ENCODE measurements at places on chromosomes 6 and 20.

DNA sequence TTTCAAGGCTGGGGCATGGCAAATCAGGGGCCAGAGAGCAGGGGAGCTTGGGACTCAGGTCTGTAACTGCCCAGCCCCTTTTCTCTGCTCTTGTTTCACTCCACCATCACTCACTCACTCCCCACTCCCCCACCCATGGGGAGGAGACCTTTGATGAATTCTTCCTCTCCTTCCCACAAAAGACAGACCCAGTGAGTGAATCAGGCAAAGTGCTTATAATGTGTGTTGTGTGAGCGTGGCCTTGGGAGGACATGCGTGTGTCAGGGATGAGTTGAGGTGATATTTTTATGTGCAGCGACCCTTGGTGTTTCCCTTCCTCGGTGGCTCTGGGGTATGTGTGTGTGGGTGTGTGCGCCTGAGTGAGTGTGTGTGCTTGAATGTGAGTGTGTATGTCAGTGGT lies 1.0 kb upstream of the CUL9 start:
- no peak overlapping the region for H3K4me3 ChIP-seq
- H3K27ac ChIP-seq = no peak overlapping the region
- H3K27me3 ChIP-seq = no peaks in the 10 kb centered on the region
- peaks cover 9% of the 10 kb centered on the region for H3K36me3 ChIP-seq

GRCh38 chr6:161220346-161220745 lies 53.5 kb downstream of the AGPAT4 start:
- no peaks in the 10 kb centered on the region for H3K4me1 ChIP-seq
- no peak for DNase-seq
- H3K4me3 ChIP-seq = no peak overlapping the region
- no peaks in the 10 kb centered on the region for H3K27me3 ChIP-seq
- H3K27ac ChIP-seq = no peak overlapping the region
- peaks cover 3% of the 10 kb centered on the region for H3K36me3 ChIP-seq

GRCh38 chr20:58892141-58892931 lies 39.8 kb downstream of the GNAS start:
- no peaks in the 10 kb centered on the region for H3K36me3 ChIP-seq
- peak; percentile 83 for DNase-seq
- H3K27ac ChIP-seq = peak overlapping the region; percentile 100
- H3K4me3 ChIP-seq = peak overlapping the region; percentile 93

DNA sequence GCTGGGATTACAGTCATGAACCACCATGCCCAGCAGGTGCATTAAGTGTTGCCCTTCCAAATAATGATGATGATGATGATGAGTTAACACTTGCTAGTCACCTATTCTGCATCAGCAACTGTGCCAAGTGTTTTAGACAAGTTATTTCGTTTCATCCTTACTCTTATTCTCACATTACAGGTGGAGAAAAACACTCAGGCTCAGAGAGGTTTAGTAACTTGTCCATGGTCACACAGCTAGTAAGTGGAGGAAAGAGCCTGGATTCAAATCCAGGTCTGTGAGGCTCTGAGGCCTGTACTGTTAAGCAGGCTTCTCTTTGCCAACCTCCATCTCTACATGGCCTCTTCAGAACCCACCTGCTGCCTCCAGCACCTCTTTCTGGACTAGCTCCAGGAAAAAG lies 70.8 kb downstream of the MDGA1 start:
- H3K4me1 ChIP-seq = no peaks in the 10 kb centered on the region
- no peaks in the 10 kb centered on the region for H3K27me3 ChIP-seq
- H3K27ac ChIP-seq = no peak overlapping the region
- no peaks in the 10 kb centered on the region for H3K36me3 ChIP-seq
- no peak overlapping the region for H3K4me3 ChIP-seq
- no peak for DNase-seq

DNA sequence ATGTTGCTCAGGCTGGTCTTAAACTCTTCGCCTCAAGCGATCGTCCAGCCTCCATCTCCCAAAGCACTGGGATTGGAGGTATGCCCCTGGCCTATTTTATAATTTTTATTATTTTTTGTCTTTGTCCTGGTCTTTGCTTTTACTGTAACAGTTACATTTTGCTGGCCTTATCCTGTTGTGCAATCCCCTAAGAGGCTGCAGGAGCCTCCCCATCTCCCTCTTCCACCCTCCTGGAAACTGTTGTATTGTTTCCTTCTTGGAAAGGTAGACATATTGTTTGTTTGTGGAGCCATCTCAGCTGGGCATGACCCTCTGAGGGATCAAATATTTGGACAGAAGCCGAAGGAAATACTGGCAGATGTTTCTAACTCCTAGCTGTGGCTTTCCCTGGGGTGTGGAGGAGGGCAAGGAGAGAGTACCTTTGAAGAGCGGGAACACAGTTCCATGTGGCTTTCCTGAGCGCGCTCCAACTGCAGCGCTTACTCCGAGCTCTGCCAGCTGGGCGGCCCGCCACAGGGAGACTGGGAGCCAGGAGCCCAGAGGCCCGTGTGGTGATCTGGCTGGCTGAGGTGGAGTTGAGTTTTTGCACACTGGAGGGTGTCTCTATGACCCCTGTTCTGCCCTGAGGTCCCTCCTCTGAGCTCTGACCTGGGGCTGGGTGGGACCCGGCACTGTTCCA lies 4.9 kb downstream of the MAPK13 start:
- H3K27me3 ChIP-seq = no peaks in the 10 kb centered on the region
- H3K27ac ChIP-seq = no peak overlapping the region
- no peaks in the 10 kb centered on the region for H3K36me3 ChIP-seq
- H3K4me1 ChIP-seq = peaks cover 16% of the 10 kb centered on the region
- no peak for DNase-seq

- H3K36me3 ChIP-seq = no peaks in the 10 kb centered on the region
- H3K4me1 ChIP-seq = no peaks in the 10 kb centered on the region
- H3K27me3 ChIP-seq = no peaks in the 10 kb centered on the region
- H3K4me3 ChIP-seq = no peak overlapping the region
- peak; percentile 40 for DNase-seq
Measured at GRCh38 chr6:120646101-120646500, 688.2 kb downstream of the TBC1D32 start.

GRCh38 chr20:4853757-4854560 lies 132.2 kb downstream of the PRND start:
- H3K4me3 ChIP-seq = no peak overlapping the region
- H3K4me1 ChIP-seq = no peaks in the 10 kb centered on the region
- no peak for DNase-seq
- H3K27me3 ChIP-seq = no peaks in the 10 kb centered on the region

DNA sequence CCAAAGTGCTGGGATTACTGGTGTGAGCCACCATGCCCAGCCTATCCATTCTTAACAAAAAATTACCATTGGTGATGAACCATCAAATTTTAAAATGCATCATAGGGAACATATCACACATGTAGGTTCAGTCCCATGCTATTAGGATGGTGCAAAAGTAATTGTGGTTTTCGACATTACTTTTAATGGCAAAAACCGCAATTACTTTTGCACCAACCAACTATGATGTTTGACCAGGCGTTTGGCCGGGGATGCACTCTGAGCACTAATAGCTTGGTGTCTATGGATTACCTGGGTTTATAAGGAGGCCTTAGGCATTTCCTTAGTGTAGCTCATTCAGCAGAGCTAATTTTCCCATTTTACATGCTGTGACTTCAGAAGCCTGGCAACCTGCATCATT lies 246.5 kb upstream of the SUPT3H start:
- DNase-seq = no peak
- no peaks in the 10 kb centered on the region for H3K27me3 ChIP-seq
- no peak overlapping the region for H3K4me3 ChIP-seq
- no peak overlapping the region for H3K27ac ChIP-seq
- no peaks in the 10 kb centered on the region for H3K36me3 ChIP-seq

DNA sequence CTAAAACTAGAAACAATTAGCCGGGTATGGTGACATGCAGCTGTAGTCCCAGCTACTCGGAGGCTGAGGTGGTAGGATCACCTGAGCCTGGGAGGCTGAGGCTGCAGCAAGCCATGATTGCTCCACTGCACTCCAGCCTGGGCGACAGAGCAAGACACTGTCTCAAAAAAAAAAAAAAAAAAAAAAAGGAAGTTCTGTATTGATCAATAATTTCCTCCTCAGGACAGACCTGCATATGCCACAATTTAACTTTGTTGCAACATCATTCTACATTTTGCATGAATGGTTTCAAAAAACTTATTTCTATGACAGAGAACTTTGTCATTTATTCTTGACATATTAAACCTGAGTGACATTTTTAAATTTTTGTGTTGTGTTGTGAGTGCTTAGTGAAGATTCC lies 5.5 kb downstream of the DNAJC5 start:
- no peak overlapping the region for H3K4me3 ChIP-seq
- no peak for DNase-seq
- peaks cover 6% of the 10 kb centered on the region for H3K4me1 ChIP-seq
- no peak overlapping the region for H3K27ac ChIP-seq
- H3K36me3 ChIP-seq = no peaks in the 10 kb centered on the region

GRCh38 chr6:139625081-139625939 lies 250.9 kb upstream of the CITED2 start:
- H3K27me3 ChIP-seq = no peaks in the 10 kb centered on the region
- H3K27ac ChIP-seq = no peak overlapping the region
- no peak overlapping the region for H3K4me3 ChIP-seq
- DNase-seq = no peak
- H3K36me3 ChIP-seq = no peaks in the 10 kb centered on the region

- no peaks in the 10 kb centered on the region for H3K4me1 ChIP-seq
- H3K4me3 ChIP-seq = no peak overlapping the region
Measured at GRCh38 chr20:44069203-44070011, 117.6 kb downstream of the JPH2 start.

DNA sequence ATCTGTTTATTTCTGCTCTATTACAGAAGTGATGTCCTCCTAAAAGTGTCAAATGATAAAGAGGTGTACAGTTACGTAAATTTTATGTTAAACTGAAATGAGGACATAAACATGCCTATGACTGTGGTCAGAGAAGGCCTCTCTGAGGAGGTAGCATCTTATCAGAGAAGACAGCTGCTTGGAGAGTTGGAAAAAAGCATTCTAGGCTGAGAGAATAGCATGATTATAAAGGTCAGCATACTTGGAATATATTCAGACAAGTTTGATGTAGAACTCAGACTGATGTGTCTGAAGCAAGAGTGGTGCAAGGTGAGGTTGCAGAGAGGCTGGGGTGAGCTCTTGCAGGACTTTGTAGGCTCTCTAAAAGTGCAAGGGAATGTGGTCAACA lies 3.1 kb upstream of the PCNA start:
- no peak overlapping the region for H3K27ac ChIP-seq
- H3K4me1 ChIP-seq = no peaks in the 10 kb centered on the region
- H3K4me3 ChIP-seq = no peak overlapping the region
- H3K36me3 ChIP-seq = no peaks in the 10 kb centered on the region
- no peak for DNase-seq

DNA sequence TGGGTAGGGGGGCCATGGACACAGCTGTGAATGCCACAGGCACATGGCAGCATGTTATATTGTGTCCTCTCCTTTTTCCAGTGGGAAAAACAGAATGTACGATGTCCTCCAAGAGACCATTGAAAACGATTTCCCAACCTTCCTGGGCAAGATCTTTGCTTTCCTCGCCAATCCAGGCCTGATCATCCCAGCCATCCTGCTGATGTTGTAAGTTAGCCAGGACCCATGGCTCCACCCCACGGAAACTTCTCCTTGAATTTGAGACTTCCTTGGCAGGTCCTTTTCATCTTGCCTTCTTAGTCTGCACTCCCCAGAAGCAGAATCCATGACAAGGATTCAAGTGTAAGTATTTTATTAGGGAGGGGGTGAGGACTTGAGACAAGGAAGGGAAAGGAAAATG lies 28.2 kb upstream of the NOP56 start:
- no peaks in the 10 kb centered on the region for H3K36me3 ChIP-seq
- H3K4me1 ChIP-seq = no peaks in the 10 kb centered on the region
- H3K4me3 ChIP-seq = no peak overlapping the region
- H3K27ac ChIP-seq = no peak overlapping the region
- no peaks in the 10 kb centered on the region for H3K27me3 ChIP-seq

- H3K27me3 ChIP-seq = no peaks in the 10 kb centered on the region
- no peak overlapping the region for H3K27ac ChIP-seq
- no peak overlapping the region for H3K4me3 ChIP-seq
- H3K4me1 ChIP-seq = no peaks in the 10 kb centered on the region
- DNase-seq = no peak
Measured at GRCh38 chr20:891706-892080, 24.4 kb downstream of the ANGPT4 start.

DNA sequence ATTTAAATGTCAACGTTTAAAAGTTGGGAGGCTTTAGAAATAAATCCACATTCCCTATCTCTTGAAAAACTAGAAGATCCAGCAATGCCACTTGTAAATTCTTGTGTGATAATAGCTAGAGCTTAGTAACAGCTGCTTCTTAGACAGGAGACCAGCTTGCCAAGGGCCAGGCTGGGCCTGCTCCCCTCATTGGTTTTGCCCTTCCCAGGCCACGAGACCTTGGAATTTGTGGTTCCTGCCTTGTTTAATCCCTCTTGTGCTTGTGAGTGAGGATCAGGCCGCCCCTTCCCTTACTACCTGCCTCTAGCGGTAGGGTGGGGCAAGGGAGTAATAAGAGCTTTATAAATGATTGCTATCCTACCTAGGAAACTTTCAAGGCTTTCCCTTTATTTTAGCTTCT lies 363.5 kb downstream of the SYNE1 start:
- peak; percentile 89 for DNase-seq
- H3K36me3 ChIP-seq = no peaks in the 10 kb centered on the region
- peaks cover 15% of the 10 kb centered on the region for H3K4me1 ChIP-seq
- H3K27ac ChIP-seq = no peak overlapping the region
- no peaks in the 10 kb centered on the region for H3K27me3 ChIP-seq

- H3K4me3 ChIP-seq = no peak overlapping the region
- no peaks in the 10 kb centered on the region for H3K36me3 ChIP-seq
- DNase-seq = no peak
- no peaks in the 10 kb centered on the region for H3K27me3 ChIP-seq
- H3K27ac ChIP-seq = no peak overlapping the region
Measured at GRCh38 chr6:46098678-46099077, 31.1 kb upstream of the ENPP4 start.

GRCh38 chr6:57207141-57207540 lies 15.0 kb downstream of the RAB23 start:
- H3K36me3 ChIP-seq = no peaks in the 10 kb centered on the region
- DNase-seq = peak; percentile 9
- no peak overlapping the region for H3K4me3 ChIP-seq
- H3K4me1 ChIP-seq = no peaks in the 10 kb centered on the region
- no peak overlapping the region for H3K27ac ChIP-seq
- no peaks in the 10 kb centered on the region for H3K27me3 ChIP-seq

GRCh38 chr6:84774157-84774984 lies 10.0 kb upstream of the TBX18 start:
- no peaks in the 10 kb centered on the region for H3K4me1 ChIP-seq
- peak; percentile 79 for DNase-seq
- no peaks in the 10 kb centered on the region for H3K36me3 ChIP-seq
- peaks cover 31% of the 10 kb centered on the region for H3K27me3 ChIP-seq

- no peak for DNase-seq
- H3K36me3 ChIP-seq = no peaks in the 10 kb centered on the region
- no peak overlapping the region for H3K27ac ChIP-seq
- no peak overlapping the region for H3K4me3 ChIP-seq
- H3K27me3 ChIP-seq = no peaks in the 10 kb centered on the region
Measured at GRCh38 chr6:11223286-11223864, 9.1 kb downstream of the NEDD9 start.

Measured in mesendoderm (in vitro differentiated cells).